NCI-H524 treated with DMSO at 0.1 percent for 48 hours (cell line): ENCODE measurements at places on chromosomes 6 and 20.

DNA sequence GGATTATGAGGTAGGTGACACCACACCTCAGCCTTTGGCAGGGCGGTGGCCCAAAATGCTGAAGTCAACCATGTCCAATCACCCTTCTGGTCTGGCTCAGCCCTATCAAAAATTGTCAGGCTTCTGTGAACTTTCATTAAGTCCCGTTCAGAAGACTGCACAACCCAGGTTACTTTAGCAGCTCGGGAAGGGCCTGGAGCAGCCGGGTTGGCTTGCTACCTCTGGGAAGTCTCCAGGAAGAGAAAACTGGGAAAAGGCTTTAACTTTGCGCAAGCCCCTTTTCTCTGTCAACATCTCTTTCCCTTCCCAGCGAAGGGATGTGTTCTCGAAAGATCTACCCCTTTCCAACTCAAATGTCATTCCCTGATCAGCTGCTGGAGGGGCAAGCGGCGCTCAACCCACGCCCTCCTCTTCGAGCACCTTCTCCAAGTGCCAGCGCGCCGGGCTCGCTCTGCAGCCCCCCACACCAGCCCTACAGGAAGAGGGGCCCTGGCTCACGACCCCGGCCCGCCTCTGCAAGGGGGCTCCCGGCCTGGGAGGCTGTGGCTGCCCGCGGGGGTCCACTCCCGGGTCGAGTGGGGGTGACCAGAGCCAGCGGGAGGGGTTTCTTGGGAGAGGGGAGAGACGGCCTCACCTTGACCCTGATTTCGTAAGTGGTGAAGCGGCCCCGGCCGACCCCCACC is 573 bp downstream of the SNX3 start:
- no peak for DNase-seq

DNA sequence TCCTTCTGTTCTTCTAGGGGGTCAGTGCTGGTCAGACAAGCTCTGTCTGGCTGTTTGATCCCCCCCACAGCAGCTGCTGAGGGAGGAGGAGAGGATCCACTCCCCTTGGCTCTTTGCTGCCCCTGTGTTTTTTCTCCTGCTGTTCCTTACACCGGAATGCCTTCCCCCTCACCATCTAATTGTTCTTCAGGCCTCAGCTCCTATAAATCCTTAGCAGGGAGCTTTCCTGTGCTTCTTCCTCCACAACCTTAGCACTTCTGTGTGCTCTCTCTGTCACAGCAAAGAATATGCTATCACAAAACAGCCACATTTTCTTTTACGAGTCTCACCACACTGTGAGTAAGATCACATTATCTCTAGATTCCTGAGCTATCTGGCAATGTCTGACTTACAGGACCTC is 196.6 kb downstream of the OTOR start:
- no peak for DNase-seq

- DNase-seq = no peak
Measured at GRCh38 chr6:116118608-116119007, 7.3 kb downstream of the COL10A1 start.

DNA sequence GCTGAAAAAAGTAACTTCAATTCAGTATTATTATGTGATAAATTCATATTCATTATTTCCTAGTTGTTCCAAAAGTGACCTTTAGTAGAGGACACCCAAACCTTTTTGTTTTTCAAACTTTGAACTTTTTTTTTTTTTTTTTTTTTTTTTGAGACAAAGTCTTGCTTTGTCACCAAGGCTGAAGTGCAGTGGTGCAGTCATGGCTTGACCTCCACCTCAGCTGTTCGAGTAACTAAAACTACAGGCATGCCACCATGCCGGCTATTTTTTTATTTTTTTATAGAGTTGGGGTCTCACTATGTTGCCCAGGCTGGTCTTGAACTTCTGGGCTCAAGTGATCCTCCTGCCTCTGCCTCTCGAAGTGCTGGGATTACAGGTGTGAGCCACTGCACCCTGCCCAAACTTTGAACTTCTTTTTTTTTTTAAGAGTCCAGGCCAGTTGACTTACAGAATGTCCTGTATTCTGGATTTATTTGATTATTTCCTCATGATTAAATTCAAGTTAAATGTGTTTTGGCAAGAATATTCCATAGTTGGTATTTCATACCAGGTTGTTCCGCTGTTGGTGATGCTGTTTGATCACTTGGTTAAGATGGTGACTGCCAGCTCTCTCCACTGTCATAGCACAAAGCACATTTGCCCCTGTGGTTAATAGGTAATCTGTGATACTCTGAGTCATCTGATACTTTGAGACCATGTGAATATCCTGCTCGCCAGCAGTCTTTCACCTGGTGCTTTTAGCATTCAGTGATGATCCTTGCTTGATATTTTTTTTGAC is 48.0 kb downstream of the VAPB start:
- no peak for DNase-seq

- no peak for DNase-seq
Measured at GRCh38 chr6:113859349-113860180, 2.4 kb downstream of the MARCKS start.
